ENCODE measurements at places on chromosomes 7 and 10. TPM values are rescaled to one million over a fixed set of nuclear protein-coding genes. Genes with fewer than 3 reads are reported as not detected.
A peak's percentile ranks its signal among the peaks of the same experiment; 100 is the strongest.

DNA sequence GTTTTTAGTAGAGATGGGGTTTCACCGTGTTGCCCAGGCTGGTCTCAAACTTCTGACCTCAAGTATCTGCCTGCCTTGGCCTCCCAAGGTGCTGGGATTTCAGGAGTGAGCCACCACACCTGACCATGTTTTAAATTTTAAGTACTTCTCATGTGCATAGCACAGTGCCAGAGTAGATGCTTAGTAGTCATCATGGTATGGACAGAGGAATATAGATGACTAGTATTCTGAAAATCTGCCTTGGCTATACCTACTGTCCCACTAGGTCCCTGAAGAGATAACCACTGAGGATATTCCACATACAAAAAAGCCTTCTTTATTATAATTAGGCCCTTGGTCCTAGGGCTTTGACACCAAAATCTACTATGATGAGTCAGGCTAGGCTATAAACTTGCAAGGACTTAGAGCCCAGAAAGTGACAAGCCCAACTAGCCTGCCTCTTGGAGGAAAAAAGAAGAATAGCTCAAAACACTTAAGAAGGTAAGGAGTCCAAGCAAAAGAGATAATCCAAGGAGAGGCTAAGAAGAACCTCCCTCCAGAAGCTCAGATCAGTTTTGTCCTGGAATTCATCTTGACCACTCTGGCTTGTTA lies 34.0 kb downstream of the LUC7L2 start:
- no peak for DNase-seq

GRCh38 chr7:64114791-64115190 lies 69.6 kb downstream of the ZNF727 start:
- DNase-seq, result no peak

DNA sequence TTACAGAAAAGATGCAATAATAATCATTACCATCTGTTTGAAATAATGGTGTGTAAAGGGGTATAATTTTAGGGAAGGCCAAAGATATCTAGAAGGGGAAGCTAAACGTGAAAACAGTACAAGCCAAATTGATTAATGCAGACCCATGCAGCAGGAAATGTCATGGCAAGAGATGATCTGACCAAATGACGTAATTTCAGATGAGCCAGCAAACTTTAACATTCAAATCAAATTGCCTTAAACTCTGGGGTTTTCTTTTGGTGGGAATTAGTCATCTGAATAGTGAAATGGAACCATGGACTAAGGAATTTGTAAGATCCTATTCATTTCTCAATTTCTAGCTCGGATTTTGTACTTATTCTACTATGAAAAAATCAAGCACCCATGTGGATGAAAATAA lies 21.4 kb upstream of the SCIN start:
- DNase-seq, result no peak

DNA sequence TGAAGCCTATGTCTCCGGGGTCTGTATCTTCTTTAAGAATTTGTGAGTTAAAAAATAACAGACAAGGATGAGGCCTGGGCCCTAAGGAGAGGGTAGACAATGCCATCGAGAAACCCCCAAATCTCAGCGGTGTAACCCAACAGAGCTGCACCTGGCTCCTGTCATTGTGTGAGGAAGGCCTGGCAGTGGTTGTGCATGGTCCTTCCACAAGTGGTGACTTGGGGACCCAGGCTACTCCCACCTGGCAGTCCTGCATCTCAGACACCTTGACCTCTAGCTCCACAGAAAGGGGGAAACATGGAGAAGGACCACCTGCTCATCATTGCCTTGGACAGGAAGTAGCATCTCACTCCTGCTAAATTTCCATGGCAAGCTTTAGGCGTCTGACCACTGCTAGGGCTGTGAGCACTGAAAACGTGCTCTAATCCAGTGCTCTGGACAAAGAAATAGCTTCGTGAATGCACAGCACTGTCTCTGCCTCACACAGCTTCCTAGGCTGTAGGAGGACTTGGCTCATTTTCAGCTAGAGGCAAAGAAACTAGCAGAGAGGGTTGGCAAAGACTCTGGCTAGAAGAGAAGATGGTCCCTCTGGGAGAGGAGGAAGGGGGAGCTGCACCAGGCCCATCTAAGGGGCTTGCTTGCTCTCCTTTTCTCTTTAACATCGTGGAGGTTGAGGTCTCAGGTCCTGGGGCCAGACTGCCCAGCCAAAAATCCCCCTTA lies 273.9 kb upstream of the ZMIZ1 start:
- DNase-seq, result no peak

DNA sequence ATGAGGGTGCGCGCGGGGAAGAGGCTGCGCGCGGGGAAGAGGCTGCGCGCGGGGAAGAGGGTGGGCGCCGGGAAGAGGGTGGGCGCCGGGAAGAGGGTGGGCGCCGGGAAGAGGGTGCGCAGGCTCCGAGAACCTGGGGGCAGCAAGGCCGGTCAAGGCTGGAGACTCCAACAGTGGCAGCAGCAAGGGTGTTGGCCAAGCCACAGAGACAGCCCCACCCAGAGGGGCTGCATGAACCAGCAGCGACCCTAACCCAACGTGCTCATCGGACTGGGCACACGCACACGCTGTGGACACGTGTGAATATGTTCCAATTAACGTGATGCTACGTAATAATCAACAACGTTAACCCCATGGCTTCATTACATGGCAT lies 48.8 kb downstream of the DIP2C start:
- DNase-seq, result no peak

DNA sequence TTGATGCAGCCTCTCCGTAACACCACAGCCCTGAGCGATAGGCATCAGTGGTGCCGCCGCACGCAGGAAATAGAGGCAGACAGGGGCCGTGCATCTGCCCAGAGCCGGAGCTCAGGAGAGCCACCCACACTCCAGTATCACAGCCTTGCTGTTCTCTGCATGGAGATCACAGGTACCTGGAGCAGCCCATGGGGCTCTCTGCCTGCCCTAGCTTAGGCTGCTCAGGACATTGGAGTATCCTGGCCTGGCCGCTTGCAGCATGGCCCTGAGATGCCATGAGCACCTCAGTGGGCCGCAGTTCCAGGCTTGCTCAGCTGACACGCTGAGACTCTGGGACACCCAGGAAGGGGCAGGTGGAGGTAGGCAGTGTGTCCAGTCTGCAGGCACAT lies 47.0 kb downstream of the ELFN1 start:
- no peak for DNase-seq

GRCh38 chr10:68231106-68231816 lies 652 bp downstream of the ATOH7 start:
- peak; percentile 70 for DNase-seq

DNA sequence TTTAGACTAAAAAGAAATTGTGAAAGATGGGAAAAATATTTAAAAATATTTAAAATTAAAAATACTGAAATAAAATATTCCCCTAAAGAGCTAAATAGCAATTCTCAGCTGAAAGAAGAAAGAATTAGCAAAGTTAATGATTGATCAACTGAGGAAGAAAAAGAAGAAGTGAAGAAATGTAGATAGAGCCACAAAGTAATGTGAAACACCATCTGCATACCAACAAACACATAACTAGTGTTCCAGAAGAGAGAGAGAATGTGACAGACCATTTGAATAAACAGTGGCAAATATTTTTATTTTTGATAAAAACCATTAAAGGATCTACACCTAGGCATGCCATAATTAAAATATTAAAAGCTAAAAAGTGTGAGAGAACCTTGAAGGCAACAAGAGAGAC lies 784.5 kb upstream of the ZWINT start:
- DNase-seq, result no peak

DNA sequence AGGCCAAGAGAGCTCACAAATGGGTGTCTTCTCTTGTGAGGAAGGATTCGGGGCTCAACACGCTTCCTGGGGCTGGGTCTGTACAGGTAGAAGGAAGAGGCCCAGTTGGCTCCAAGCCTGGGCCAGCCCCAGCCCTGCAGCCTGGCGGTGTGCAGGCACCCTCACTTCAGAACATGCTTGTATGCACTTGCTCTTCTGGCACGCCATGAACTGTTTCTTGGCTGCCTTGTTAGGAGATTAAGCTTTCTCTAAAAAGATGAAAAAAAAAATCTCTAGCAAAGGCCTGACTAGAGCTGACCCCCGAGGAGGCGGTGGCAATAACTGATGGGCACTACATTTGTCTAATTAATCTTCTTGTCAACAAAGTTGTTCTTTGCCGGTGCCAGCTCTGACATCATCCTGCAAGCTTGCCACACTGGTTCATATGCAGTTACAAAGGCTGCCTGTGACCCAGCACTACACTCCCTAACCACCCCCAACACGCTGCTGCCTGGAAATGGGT lies 94.7 kb downstream of the WDR11 start:
- DNase-seq, result no peak

DNA sequence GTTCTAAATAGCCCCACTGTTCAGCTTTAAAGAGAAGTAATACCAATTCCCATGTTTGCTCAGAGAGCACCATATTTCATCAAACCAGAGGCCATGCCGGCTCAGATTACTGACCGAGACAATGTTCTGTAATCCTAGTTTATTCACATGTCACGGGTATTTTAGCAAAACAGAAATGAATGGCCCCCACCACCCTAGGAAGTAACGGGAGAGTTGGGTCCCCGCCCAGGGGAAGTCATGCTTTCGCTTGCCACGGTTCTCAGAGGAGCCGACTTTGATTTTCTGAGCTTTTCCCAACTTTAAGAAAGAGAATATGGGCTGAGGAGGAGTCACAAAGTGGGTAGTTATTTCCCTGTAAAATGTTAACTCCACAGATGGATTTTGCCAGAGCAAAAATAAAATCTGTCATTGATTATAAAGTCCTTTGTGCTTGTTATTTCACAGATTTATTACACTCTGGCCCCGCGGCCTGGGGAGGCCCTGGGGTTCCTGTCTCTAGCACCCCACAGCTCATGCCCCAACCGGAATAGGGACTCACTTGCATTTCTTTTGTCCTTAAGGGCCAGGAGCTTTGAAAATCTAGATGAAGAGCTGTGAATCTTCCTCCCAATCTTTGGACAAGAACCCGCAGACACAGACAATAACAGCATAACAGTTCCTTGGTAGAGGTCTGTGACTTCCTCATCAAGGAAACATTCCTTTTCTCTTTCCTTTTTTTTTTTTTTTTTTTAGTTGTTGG lies 3.7 kb upstream of the GDF10 start:
- DNase-seq, result no peak

DNA sequence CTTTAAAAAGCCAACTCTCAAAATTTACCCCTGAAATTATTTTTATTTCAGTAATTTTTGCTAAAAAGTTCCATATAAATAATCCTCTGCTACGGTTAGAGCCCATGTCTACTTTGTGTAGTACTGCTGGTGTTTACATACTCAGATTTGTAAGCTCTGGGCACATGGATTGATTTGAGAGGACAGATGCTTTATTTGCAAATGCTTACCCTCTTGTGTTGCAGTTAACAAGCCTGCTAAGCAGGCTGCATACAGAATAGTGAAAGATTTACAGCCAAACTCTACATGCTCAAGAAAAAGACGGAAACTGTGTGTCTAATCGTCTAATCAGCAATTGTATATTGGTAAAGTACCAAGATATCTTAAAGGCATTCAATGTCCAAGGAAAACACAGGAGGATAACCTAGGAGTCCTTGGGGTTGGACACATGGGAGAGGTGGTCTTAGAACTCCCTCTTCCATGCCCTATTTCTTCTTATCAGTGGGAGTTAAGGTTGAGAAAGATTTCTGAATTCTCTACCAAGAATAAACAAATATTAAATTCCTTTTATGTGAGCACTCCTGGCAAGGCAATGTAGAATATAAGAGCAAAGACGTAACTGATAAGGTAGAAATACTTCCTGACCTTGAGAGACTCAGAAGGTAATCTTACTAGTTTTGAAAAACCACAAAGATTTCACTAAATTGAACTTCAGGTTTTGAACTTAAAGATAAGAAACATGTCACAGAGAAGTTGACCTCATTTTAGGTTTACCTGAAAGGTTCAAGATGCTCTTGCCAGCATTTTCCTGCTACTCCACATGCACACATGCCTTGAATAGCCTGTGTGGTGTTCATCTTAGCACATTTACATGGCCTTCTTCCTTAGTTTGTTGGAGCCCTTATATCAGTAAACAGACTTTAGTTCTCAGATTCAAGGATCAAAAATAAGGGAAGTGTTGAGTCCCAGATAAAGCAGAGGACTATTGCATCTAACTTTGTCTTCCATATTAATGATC lies 1216.5 kb downstream of the SORCS3 start:
- DNase-seq, result no peak

DNA sequence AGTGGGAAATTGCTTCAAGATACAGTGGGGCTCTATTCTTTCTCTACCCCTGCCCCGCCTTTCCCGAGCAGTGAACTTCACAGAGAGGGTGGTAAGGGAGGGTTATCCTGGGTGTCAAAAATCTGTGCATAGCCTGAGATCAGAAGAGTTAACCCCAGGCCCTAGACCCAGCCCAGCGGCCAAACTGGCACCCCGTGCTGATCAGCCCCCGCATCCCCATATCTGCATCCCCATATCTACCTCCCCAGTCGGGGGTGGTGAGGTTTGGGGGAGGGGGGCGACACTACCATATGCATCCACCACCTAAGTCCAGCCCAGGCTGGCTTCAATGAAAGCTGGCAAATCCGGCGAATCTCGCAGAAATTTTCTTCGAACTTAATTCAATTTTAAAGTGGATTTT lies 7.0 kb upstream of the DLX6 start:
- DNase-seq, result no peak

DNA sequence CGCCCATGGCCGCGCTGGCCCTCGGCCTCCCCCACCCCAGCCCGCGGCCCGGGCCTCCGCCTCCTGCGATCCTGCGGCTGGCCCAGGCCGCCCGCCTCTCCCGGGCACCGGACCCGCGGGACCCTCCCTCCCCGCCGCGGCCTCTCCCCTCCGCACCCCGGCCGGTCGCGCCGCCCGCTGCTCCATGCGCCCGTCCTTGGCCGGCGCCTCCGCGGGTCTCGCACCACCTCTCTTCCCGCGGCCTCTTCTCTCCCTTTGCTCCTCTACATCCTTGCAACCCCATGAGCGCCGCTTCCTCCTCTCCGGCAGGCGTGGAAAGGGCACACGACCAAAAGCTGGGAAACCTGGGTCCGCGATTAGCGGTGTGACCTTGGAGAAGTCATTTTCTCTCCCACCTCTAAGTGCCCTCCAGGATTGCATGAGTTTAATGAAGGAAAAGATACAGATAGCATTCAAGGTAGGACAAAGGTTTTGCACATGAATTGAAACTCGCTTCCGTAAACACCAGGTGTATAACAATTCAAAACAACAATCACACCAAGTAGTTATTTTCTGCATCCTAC lies 448 bp upstream of the SRPK2 start:
- DNase-seq, result no peak

- no peak for DNase-seq
These were observed 18.8 kb upstream of the SH2D4B start for GRCh38 chr10:80518807-80519360.

DNA sequence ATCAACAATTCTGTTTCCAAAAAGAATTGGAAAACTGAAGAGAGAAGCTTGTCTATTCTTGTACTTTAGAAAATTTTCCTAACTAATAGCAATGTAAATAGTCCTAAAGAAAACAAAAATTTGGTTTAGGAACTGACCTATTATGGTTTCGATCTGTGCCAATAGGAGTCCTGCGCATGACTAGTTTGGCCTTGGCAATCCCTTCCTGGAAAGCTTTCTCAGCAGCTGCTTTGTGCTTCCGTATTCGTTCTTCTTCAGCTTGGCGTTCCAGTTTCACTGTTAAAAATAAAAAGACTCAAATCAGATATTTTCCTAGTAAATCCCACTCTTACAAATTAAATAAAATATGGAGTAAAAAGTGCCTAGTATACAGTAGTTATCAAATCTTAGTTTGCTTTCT lies 36.6 kb downstream of the FZD9 start:
- DNase-seq, result no peak

- DNase-seq, result no peak
These were observed 49.7 kb downstream of the ADCY1 start for GRCh38 chr7:45623740-45624391.

NXPH1 gene
- total RNA-seq, result 1.0 TPM

PLPP4 gene
- total RNA-seq, result not detected

FAM25G gene
- total RNA-seq, result not detected
